Amygdala (tissue), 56 donors: ENCODE measurements at places on chromosomes 4 and X.

DNA sequence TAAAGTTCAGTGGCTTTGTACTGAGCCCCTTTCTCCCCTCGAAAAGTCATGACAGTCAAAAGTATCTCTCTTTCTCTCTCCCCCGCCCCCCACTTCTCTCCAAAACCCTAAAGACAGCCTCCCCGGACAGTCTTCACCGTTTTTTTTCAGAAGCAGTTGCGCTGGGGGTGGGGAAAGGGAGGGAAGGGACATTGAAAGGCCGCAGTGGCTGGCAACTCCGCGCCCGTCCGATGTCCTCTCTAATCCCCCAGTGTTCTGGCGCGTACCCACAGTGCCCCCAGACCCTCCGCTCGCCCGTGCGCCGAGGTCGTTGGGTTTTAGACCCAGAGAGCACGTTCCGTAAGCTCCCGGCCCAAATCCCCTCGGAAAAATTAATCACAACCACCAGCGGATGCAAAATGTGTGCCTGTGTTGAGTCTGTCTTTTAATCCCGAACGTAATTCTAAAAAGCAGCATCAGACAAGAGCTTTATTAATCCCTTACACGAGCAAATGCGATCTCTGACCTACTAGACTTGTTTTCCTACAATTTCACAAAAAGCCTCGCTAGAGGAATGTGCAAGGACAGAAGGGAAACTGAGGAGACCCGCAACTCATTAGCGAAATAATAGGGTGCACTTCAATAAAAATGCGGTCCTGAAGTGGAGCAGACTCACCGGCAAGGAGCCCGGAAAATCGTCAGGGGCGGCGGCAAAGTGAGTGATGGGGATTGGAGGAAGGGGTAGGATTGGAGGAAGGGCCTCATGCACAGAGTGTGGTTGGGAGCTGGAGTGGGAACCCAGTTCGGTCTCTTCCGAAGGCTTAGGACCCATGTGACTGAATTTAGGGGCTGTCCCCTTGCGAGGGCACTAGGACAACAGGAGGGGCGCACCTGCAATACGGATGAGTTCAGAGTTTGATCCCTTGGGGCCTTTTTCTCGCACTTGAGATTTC lies 12.2 kb upstream of the PRDM8 start:
- no peak for DNase-seq

DNA sequence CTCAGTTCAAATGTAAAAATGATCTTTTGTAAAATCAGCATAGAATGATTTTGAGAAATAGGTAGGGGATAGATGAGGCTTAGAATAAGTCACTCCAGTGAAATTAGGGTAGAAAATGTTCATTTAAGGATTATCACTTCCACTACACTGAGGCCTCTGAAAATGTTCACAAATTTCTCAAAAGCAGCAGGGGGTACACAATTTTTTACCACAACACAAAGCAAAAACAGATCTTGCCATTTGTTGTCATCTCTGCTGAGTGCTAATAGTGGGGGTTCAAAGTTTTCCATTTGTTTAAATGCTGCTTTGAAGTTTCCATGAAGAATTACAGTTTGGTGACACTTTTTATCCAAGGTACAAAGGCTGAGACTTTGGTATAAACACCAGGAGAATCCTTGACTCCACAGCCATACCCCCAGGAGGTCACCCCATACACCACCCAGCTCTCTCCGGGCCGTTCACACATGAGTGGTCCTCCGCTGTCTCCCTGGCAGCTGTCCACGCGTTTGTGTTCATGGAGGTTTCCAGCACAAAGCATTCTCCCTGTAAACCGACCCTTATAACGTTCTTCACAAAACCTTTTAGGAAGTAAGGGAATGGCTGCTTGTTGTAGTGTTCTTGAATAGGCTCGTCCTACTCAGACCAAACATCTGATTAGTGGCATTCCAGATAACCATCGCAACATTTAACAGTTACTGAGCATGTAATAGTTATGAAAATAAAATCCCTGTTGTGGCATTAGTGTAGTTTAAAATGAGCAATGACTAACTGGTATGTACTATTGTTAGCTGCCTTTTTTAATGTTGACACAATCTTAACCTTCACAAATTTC lies 71.0 kb downstream of the PRSS12 start:
- no peak for DNase-seq

- no peak for DNase-seq
These were observed 58.0 kb downstream of the VGLL1 start for GRCh38 chrX:136589966-136590365.

DNA sequence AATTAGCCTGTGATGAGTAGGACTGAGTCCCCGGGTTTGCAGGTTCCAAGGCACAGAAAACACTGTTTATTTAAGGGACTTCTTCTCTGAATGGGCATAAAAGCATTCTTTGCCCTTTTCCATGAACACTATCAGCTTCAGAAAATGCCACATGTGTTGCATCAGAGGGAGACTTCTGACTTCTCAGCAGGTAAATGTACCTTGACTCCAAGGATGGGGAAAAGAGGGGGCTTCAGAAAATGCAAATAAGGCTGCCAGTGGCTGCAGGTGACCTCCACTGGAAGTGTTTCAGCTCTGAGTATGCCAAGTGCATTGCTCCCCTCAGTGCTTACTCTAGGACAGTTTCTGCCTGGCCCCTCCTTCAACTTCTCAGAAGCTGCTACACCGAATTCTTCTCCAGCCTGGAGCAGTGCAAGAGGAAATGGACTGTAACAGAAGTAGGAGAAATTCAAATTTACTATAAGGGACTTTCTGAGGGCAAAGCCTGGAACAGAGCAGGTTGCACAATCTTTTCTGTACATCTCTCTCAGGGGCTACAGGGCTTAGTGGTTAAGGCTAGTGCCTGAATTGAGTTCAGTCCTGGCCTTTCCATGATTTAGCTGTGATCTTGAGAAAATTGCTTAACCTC lies 233.2 kb downstream of the PTTG2 start:
- DNase-seq, result no peak
